ENCODE measurements at places on chromosomes 7 and 10.

DNA sequence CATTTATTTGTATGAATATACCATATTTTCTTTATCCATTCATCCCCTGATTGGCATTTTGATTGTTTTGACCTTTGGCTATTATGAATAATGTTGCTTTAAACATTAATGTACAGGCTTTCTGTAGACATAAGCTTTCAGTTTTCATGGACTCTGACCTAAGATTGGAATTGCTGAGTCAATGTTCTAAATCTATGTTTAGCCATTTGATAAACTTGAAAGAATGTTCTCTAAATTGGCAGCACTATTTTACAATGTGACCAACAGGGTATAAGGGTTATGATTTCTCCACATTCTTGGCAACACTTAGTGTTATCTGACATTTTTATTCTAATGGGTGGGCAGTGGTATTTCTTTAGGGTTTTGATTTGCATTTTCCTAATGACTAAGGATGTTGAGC lies 229.7 kb upstream of the ETV1 start:
- DNase-seq: no peak

GRCh38 chr7:96774358-96774757 lies 64.7 kb upstream of the SEM1 start:
- DNase-seq: no peak

GRCh38 chr7:27248427-27248806 lies 5.8 kb downstream of the EVX1 start:
- no peak for DNase-seq

- DNase-seq: no peak
These were observed 33.9 kb upstream of the CYCS start for GRCh38 chr7:25158966-25159365.

- no peak for DNase-seq
These were observed 28.6 kb downstream of the TMEM178B start for GRCh38 chr7:141102436-141102835.

GRCh38 chr10:132521041-132521465 lies 16.5 kb upstream of the INPP5A start:
- no peak for DNase-seq

- peak; percentile 3 for DNase-seq
These were observed 19.0 kb upstream of the CLDN4 start for GRCh38 chr7:73811760-73812168.

- no peak for DNase-seq
These were observed 54.6 kb downstream of the CDHR3 start for GRCh38 chr7:106017657-106018056.

DNA sequence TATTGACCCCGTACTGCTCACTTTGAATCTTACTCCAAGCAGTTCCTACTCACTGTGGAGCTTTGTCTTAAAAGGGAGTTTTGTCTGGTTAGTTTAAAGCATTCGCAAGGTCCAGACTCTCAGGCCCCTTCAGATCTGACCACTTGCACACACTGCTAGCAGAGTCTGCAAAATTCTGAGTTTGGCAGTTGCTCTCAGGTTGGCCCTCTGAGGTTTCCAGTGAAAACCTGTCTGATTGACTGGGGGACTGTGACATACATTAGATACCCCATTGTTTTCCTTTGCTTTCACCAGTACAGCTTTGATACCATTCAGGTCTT lies 149.2 kb downstream of the XPNPEP1 start:
- DNase-seq: no peak

GRCh38 chr10:86393362-86393761 lies 26.8 kb upstream of the GRID1 start:
- DNase-seq: no peak

DNA sequence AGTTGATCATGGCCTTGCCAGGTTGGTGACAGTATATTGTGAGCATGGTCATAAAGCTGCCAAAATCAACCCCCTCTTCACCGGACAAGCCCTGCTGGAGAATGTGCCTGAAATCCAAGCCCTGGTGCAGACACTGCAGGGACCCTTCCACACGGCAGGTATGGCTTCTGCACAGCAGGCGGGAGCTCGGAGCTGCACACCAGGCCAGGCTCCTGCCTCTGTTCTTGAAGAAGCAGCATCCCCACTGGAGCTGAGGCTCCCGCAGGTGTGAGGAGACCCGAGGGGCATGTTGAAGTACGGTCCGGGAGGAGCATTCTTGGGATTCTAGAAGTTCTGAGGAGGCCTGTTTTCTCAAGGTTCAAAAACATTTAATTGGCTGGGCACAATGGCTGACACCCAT lies 12.7 kb downstream of the DHTKD1 start:
- no peak for DNase-seq

- DNase-seq: no peak
These were observed 52.4 kb upstream of the TNS3 start for GRCh38 chr7:47634273-47634672.

GRCh38 chr7:102843850-102844249 lies 69.0 kb upstream of the LRRC17 start:
- no peak for DNase-seq

DNA sequence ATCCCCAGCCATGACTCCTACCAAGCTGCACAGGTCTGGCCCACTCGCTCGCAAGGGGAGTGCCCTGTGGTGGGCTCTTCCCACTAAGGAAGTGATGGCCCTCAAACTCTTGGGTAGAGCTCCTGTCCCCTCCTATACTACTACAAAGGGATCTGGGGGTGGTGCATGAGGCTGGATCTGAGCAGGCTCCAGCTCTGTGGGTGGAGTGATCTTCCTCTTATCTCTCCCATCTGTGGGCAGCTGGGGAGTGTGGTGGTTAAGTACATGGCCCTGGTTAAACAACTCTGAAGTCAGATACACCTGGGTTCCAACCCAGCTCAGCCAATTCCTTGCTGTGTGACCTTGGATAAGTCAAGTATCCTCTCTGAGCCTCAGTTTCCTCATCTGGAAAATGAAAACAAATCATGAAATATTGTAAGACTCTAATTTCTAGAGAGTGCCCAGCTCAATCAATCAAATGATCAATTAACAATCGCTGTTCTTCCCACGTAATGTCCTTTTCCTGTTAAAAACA lies 17.4 kb downstream of the DDIT4 start:
- DNase-seq: no peak

- DNase-seq: no peak
These were observed 789.9 kb upstream of the IGFBP3 start for GRCh38 chr7:46710927-46711326.

GRCh38 chr10:69800665-69801064 lies 1.0 kb upstream of the COL13A1 start:
- no peak for DNase-seq

- no peak for DNase-seq
These were observed 218.4 kb downstream of the GRM8 start for GRCh38 chr7:127034186-127034806.

- no peak for DNase-seq
These were observed 696 bp downstream of the MALSU1 start for GRCh38 chr7:23299770-23300300.

DNA sequence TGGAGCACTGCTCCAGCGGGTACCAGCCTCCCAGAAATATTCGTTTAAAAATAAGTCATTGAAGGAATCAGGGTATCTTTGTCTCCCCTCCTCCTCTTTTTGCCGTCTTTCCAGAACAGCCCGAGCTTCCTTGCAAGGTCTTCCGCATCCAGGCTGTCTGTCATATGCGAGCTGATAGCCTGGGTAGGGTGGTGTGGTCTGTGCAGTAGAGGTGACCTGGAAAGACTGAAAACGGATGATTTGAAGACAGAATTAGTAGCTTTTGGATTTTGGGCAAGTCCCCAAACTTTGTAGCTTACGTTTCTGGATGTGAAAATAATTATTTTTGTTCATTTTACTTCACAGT lies 480 bp downstream of the VPS50 start:
- DNase-seq: no peak

- no peak for DNase-seq
These were observed 223.2 kb downstream of the CCSER2 start for GRCh38 chr10:84551437-84552120.

GRCh38 chr10:125823663-125824251 lies 411 bp downstream of the BCCIP start:
- DNase-seq: no peak

- no peak for DNase-seq
These were observed 57.8 kb upstream of the RAB18 start for GRCh38 chr10:27446091-27446918.

GRCh38 chr10:126235091-126235978 lies 152.9 kb downstream of the ADAM12 start:
- DNase-seq: no peak

DNA sequence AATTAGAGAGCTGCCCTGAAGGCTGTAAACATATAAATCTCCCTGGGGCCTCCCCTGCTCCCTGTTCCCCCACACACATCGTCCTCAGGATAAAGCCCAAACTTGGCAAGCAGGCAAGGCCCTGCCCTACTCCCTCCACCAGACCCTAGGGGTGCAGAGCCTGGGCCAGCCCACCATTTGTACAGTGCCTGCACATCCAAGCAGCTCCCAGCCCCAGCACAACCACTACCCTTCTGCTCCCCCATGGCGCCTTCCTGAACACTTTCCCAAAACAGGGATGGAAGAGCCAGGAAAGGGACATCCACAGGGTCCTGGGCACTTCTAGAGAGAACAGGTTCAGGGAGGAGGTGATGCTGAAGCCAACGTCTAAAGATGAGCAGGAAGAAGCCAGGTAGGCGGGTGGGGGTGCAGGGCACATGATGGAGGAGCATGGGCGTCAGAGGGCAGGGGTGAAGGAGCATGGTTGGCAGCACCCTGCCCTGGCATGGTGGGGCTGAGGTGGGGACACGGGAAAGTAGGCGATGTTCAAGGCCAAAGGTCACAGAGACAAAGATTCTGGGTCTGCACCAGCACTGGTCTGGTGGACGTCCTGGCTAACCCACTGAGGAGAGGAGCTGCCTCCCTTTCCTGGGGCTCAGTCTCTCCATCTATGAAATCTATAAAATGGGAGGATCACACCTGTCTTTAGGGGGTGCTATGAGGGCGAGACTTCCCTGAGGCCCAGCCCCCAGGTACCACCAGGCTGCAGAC lies 140.6 kb downstream of the ARHGAP22 start:
- no peak for DNase-seq

- no peak for DNase-seq
These were observed 34.6 kb downstream of the TLX1 start for GRCh38 chr10:101165736-101166135.

DNA sequence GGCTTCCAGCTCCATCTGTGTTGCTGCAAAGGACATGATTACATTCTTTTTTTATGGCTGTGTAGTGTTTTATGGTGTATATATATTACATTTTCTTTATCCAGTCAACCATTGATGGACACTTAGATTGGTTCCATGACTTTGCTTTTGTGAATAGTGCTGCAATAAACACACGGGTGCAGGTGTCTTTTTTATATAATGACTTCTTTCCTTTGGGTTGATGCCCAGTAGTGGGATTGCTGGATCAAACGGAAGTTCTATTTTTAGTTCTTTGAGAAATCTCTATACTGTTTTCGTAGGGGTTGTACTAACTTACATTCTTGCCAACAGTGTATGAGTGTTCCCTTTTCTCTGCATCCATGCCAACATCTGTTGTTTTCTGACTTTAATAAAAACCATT lies 189.7 kb downstream of the ACTR3B start:
- DNase-seq: no peak

DNA sequence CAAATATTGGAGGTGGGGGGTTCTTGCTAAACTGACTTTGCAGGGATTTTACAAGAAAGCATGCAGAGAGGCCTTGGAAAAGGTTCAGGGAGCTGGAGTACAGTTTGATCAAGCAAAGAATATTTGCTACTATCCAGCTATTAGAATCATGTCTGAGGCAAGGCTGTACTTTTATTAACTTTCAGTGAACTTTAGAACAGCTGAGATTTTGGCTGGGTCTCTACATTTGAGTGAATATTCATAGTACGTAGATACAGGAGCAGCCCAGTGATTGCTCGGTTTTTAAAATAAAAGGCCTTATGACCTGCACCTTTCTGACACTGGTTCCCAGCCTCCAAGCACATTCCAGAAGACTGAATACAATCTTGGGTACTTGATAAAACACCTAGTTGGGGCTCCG lies 496.8 kb upstream of the AKR1E2 start:
- DNase-seq: no peak

DNA sequence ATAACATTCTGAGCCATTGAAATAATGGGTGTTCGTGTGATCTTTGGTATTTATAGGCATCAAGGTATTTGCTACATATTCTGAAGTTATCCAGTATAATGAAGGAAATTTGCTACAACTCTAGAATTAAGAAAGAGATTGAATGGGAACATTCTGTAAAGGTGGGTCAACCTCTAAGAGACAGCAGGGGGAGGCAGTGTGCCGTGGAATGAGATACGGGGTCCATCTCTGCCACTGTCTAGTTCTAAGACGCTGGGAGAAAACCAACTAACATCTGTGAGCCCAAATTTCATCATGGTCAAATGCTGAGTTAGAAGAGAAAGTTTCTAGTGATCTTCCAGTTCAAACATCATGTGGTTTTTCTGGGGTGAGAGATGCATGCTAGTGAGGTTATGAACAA lies 368.9 kb downstream of the SORCS1 start:
- DNase-seq: no peak

DNA sequence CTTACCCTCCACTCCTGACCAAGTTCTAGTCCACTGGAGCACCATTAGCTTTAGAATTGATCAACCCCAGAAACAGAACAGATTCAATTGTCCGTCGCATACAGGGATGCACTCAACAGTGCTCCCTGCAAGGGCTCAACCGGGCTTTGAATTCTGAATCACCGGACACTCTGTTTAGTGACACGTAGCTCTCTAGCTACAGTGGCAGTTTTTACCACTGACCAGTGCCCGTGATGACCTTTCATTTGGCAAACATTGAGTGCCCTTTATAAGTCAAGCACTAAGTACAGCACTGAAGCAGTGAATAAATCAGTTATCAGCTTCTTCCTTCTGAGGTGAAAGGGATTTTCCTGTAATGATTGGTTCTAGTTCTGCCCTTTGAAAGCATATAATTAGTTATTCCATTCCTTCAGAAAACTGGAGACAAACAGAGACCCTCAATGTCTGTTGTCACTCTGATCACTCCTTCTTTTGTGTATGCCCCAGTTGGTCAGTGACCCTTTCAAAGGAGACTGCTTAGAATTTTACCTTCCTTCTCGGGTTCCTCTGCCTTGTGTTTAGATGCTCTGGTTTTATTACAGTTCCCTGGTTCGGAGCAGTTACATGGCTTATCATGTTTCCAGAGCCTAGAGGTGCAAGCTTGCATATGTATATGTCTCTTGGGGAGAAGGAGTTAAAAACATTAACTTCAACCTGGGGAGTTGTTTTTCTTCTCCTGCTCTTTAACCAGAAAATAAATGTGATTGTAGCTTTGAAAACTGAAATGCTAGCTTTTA lies 68.9 kb downstream of the ZNF365 start:
- DNase-seq: no peak

- peak; percentile 94 for DNase-seq
These were observed at the start of gene RAB11FIP2 for GRCh38 chr10:118046395-118047156. Gene RAB11FIP2 (minus strand): TSS chr10:118046941. CDS start chr10:118046163, 778 bp downstream.

- DNase-seq: no peak
These were observed 75.3 kb upstream of the FOXK1 start for GRCh38 chr7:4606797-4607196.

GRCh38 chr7:99623702-99624447 lies 7.1 kb downstream of the ZSCAN25 start:
- DNase-seq: no peak

DNA sequence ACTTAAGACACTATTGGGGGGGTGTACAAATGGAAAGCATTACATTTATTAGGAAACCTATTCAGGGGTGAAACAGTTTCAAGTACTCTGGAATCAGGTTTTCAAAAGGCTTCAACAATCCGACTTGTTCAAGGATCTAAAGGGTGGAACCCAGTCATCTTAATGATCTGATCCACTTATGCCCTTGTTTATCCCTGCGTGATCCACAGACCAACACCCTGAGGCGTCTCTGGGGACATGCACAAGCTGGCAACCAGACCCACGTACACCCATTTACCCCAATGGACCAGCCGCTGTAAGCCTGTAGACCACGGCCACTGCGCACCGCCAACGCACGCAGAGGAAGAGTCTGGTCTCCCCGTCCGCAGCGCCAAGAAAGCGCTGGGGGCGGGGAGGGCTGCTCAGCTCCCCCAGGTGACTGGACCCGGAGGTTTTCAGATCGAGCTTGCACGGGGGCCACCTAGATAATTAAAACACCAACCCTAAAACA lies 13.4 kb downstream of the HNRNPF start:
- DNase-seq: no peak

Measured in activated CD4-positive, CD25-positive, alpha-beta regulatory T cell (primary cell).